ENCODE measurements at places on chromosomes 5 and 9.

DNA sequence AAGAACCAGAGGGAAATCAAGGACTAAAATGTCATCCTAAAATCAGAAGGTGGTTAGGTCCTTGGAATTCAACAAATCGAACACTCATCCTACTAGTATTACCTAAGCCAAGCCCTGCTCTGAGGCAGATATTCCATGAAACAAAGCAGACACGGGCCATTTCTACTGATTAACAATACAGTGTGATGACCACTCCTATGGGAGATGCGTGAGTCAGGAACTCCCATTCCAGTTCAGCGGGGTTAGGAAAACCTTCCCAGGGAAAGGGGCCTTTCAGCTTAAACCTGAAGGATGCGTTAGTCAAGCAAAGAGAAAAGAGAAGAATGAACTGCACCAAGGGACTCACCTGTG, 117.8 kb upstream of the LHFPL2 start:
- DNase-seq: no peak

- DNase-seq: no peak
These were observed 2.8 kb downstream of the OR1L8 start for GRCh38 chr9:122580360-122580759.

DNA sequence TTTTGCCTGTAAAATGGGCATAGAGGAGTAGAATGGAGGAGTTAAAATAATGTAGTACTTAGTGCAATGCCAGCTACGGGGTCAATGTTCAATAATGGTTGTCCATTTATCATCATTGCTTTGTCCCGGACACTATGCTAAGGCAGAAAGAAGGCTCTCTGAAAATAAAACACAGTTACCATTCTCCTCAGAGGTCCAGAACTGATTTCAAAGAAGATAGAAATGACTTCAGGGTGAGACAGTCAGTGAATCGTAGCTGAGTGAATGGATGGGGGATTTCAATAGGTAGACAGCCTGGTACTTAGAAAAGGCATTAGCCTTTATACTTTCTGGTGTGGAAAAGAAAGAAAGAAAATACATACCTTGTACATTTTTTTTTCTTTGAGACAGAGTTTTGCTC, 1.2 kb upstream of the AK3 start:
- DNase-seq: no peak

- DNase-seq: no peak
These were observed 572.6 kb downstream of the TLE4 start for GRCh38 chr9:80144406-80144805.

GRCh38 chr9:133716564-133717112, 21.5 kb downstream of the SARDH start:
- no peak for DNase-seq

GRCh38 chr5:27312291-27312893, 274.0 kb upstream of the CDH9 start:
- DNase-seq: no peak

Measured in AG04449 (cell line).